ENCODE measurements at places on chromosomes 1 and 21.
A peak's percentile ranks its signal among the peaks of the same experiment; 100 is the strongest.

- H3K36me3 ChIP-seq = no peaks in the 10 kb centered on the region
- H3K27me3 ChIP-seq = no peaks in the 10 kb centered on the region
- DNase-seq = no peak
- no peak overlapping the region for H3K27ac ChIP-seq
Measured at GRCh38 chr1:245687152-245687635, 532.4 kb downstream of the KIF26B start.

DNA sequence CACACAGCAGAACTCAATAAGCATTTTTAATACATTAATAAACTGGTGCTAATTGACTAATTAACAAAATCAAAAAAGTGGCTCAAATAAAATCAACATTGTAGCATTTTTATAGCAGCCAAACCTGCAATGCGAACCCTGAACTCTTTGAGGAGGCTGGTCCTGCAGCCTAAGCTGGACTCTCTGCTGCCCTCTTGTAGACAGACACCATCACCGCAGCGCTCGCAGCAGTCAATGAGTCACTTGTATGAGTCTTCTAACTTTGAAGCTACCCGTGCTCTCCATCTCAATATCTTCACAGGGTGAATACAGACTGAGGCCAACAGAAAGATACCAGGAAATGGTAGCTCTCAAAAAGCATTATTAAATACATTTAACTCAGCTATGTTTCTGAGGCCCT lies 9.7 kb upstream of the KRTAP7-1 start:
- DNase-seq = no peak
- no peak overlapping the region for H3K4me3 ChIP-seq
- no peaks in the 10 kb centered on the region for H3K27me3 ChIP-seq
- no peaks in the 10 kb centered on the region for H3K36me3 ChIP-seq
- no peaks in the 10 kb centered on the region for H3K4me1 ChIP-seq

DNA sequence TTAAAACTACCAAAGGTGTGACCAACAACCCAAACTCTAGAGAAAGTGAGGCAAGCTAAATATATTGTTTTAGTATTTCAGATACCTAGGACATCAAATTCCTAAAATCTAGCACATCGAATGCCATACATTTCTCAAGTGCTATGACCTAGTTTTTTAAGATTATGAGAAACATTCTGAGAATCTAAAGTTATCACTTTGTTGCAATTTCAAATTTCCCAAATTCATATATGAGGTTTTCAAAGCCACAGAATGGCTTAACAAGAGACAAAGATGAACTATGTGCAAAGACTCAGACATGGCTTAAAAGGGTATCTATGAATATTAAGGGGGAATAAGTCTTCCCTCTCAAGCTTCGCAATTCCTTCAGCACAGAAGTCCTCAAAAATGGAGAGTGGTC lies 6.8 kb downstream of the SCYL3 start:
- no peaks in the 10 kb centered on the region for H3K36me3 ChIP-seq
- no peak overlapping the region for H3K27ac ChIP-seq
- peaks cover 20% of the 10 kb centered on the region for H3K4me1 ChIP-seq
- no peaks in the 10 kb centered on the region for H3K27me3 ChIP-seq
- no peak overlapping the region for H3K4me3 ChIP-seq

- H3K4me1 ChIP-seq = no peaks in the 10 kb centered on the region
- H3K36me3 ChIP-seq = no peaks in the 10 kb centered on the region
- no peak for DNase-seq
- no peaks in the 10 kb centered on the region for H3K27me3 ChIP-seq
- no peak overlapping the region for H3K4me3 ChIP-seq
- no peak overlapping the region for H3K27ac ChIP-seq
Measured at GRCh38 chr1:72184099-72184701, 98.1 kb downstream of the NEGR1 start.

DNA sequence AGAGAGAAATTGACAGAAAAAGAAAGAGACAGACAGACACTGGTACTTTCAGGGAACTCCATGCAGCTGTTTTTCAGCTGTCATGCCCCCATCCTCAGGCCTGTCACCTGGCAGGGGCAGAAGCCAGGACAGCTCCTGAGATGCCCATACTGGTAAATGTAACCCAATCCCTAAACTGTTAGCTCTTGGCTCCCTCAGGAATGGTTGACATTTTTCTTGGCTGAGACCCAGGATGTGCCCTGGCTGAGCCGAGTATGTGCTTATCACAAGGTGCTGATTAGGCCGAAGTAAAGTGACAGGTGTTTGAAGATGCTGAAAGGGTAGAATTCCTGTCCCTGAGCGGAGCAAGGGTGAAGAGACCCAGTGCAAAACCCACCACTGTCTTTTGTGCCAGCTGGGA lies 50.7 kb downstream of the PGM1 start:
- H3K27me3 ChIP-seq = no peaks in the 10 kb centered on the region
- no peak for DNase-seq
- H3K27ac ChIP-seq = peak overlapping the region; percentile 34
- H3K4me1 ChIP-seq = no peaks in the 10 kb centered on the region
- no peak overlapping the region for H3K4me3 ChIP-seq

GRCh38 chr21:25834381-25834780 lies 99.6 kb downstream of the GABPA start:
- DNase-seq = no peak
- no peaks in the 10 kb centered on the region for H3K36me3 ChIP-seq
- H3K4me3 ChIP-seq = no peak overlapping the region
- H3K4me1 ChIP-seq = no peaks in the 10 kb centered on the region
- no peaks in the 10 kb centered on the region for H3K27me3 ChIP-seq
- H3K27ac ChIP-seq = no peak overlapping the region

GRCh38 chr21:33293136-33293535 lies 27.0 kb downstream of the IL10RB start:
- H3K27me3 ChIP-seq = no peaks in the 10 kb centered on the region
- no peak for DNase-seq
- H3K36me3 ChIP-seq = no peaks in the 10 kb centered on the region

DNA sequence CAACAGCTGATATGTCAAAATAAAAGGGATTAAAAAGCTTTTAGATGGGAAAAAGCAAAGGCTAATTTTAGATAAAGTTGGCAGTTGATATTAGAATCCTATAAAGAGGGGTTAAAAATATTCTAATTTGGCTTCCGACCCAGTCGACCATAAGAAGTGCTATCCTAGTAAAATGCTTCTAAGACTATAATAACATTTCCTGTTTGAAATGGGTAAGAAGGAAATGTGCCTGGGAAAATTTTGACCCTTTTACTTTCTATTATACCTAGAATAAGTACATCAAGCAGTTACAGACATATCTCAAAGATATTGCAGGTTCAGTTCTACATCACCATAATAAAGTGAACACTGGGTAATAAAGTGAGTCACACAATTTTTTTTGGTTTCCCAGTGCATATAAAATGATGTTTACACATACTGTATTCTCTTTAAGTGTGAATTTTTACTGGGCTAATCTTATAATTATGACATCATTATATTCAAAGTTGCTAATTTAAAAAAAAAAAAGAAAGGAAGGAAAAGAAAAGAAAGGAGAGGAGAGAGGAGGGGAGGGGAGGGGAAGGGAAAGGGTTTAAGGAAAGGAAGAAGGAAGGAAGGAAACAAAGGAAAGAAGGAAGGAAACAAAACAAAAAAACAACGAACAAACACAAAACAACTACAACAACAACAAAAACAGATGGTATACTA lies 308.2 kb upstream of the NR5A2 start:
- H3K4me1 ChIP-seq = no peaks in the 10 kb centered on the region
- H3K27ac ChIP-seq = no peak overlapping the region
- H3K36me3 ChIP-seq = no peaks in the 10 kb centered on the region

DNA sequence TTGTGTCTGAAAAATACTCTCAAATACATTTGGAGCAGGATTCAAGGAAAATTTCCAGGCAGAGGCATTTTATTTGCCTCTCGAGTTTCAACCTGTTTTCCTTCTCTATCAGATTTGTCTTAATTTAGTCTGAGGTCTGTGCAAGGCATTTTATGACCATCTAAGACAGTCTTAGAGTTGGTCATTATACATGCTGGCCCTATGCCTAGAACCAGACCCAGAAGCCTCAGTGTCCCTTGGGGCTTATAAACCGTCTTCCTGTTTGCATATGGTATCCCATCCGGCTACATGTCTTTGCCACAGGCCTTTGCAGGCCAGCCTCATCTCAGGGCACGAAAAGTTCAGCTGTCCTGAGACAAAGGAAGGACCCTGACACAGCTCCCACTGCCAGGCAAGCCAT lies 346.1 kb downstream of the SIPA1L2 start:
- H3K4me3 ChIP-seq = no peak overlapping the region
- no peaks in the 10 kb centered on the region for H3K36me3 ChIP-seq
- DNase-seq = no peak
- H3K27me3 ChIP-seq = no peaks in the 10 kb centered on the region
- H3K4me1 ChIP-seq = no peaks in the 10 kb centered on the region

GRCh38 chr1:196774603-196775002 lies at the start of gene CFHR3:
CFHR3 (plus strand) TSS chr1:196774840; CDS start chr1:196774887, 47 bp downstream.
- DNase-seq = no peak
- H3K36me3 ChIP-seq = no peaks in the 10 kb centered on the region
- no peaks in the 10 kb centered on the region for H3K27me3 ChIP-seq
- H3K27ac ChIP-seq = no peak within 1 kb of the TSS
- no peak within 1 kb of the TSS for H3K4me3 ChIP-seq
- H3K4me1 ChIP-seq = no peaks in the 10 kb centered on the region

DNA sequence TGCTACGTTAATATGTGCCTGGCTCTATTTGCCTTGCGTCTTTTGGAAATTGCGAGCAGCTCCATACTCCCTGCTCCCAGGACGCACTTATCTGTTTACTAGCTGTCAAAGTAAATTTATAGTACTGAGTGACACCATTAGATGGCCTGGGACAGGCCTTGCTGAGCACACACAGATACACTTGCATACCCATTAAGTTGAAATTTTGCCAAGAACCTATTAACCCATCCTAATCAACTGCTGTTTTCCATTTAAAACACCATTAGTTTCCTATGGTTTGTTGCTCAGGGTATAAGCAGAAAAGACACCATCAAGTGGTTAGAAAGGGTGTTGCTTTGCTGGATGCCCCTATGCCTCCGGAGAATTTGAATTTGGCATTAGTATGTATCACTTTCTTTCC lies 187.3 kb downstream of the SLC44A5 start:
- H3K36me3 ChIP-seq = no peaks in the 10 kb centered on the region
- no peaks in the 10 kb centered on the region for H3K4me1 ChIP-seq
- no peak overlapping the region for H3K4me3 ChIP-seq

- H3K27ac ChIP-seq = no peak overlapping the region
- H3K4me1 ChIP-seq = peaks cover 15% of the 10 kb centered on the region
- DNase-seq = no peak
Measured at GRCh38 chr1:230141021-230141648, 74.1 kb downstream of the GALNT2 start.

DNA sequence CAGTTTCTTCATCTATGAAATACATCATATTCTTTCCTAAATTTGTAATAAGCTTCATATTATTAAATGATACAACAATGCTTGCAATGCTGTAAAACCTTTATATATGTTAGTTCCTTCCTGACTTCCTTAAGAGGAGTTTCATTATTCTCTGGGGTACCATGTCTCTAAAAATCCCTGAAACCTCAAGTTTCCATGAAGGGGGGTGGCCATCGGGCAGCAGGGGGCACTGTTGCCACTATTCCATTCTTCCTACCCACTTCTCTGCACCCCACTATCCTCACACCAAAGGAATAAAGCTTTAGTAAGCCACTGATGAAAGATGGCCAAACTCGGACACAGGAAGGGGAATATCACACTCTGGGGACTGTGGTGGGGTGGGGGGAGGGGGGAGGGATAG lies 9.0 kb upstream of the DMRTB1 start:
- no peaks in the 10 kb centered on the region for H3K4me1 ChIP-seq
- no peak overlapping the region for H3K4me3 ChIP-seq
- no peak overlapping the region for H3K27ac ChIP-seq
- DNase-seq = no peak

- H3K4me1 ChIP-seq = no peaks in the 10 kb centered on the region
- no peak for DNase-seq
- H3K4me3 ChIP-seq = no peak overlapping the region
- H3K27ac ChIP-seq = no peak overlapping the region
- H3K36me3 ChIP-seq = no peaks in the 10 kb centered on the region
- H3K27me3 ChIP-seq = no peaks in the 10 kb centered on the region
Measured at GRCh38 chr1:185645162-185645640, 89.0 kb upstream of the HMCN1 start.

GRCh38 chr1:47788761-47789160 lies 208.4 kb downstream of the TRABD2B start:
- H3K4me3 ChIP-seq = no peak overlapping the region
- no peaks in the 10 kb centered on the region for H3K27me3 ChIP-seq
- no peaks in the 10 kb centered on the region for H3K36me3 ChIP-seq
- no peak overlapping the region for H3K27ac ChIP-seq

- H3K27me3 ChIP-seq = no peaks in the 10 kb centered on the region
- H3K36me3 ChIP-seq = no peaks in the 10 kb centered on the region
- DNase-seq = no peak
- no peak overlapping the region for H3K4me3 ChIP-seq
- no peaks in the 10 kb centered on the region for H3K4me1 ChIP-seq
Measured at GRCh38 chr21:46159390-46159789, 4.0 kb upstream of the FTCD start.

GRCh38 chr21:41407541-41408460 lies 18.2 kb upstream of the MX1 start:
- H3K27ac ChIP-seq = no peak overlapping the region
- no peaks in the 10 kb centered on the region for H3K36me3 ChIP-seq
- DNase-seq = no peak
- H3K27me3 ChIP-seq = no peaks in the 10 kb centered on the region

- no peaks in the 10 kb centered on the region for H3K4me1 ChIP-seq
- H3K4me3 ChIP-seq = no peak overlapping the region
- no peak overlapping the region for H3K27ac ChIP-seq
- no peak for DNase-seq
Measured at GRCh38 chr21:32888971-32889370, 117.4 kb upstream of the PAXBP1 start.

GRCh38 chr1:8913457-8913856 lies 32.2 kb upstream of the CA6 start:
- no peaks in the 10 kb centered on the region for H3K27me3 ChIP-seq
- H3K36me3 ChIP-seq = no peaks in the 10 kb centered on the region
- no peaks in the 10 kb centered on the region for H3K4me1 ChIP-seq

GRCh38 chr1:10794724-10795275 lies 1.6 kb downstream of the CASZ1 start:
- no peak for DNase-seq
- H3K27me3 ChIP-seq = peaks cover 13% of the 10 kb centered on the region
- H3K27ac ChIP-seq = peak overlapping the region; percentile 88
- no peaks in the 10 kb centered on the region for H3K36me3 ChIP-seq
- peak overlapping the region; percentile 76 for H3K4me3 ChIP-seq
- no peaks in the 10 kb centered on the region for H3K4me1 ChIP-seq

DNA sequence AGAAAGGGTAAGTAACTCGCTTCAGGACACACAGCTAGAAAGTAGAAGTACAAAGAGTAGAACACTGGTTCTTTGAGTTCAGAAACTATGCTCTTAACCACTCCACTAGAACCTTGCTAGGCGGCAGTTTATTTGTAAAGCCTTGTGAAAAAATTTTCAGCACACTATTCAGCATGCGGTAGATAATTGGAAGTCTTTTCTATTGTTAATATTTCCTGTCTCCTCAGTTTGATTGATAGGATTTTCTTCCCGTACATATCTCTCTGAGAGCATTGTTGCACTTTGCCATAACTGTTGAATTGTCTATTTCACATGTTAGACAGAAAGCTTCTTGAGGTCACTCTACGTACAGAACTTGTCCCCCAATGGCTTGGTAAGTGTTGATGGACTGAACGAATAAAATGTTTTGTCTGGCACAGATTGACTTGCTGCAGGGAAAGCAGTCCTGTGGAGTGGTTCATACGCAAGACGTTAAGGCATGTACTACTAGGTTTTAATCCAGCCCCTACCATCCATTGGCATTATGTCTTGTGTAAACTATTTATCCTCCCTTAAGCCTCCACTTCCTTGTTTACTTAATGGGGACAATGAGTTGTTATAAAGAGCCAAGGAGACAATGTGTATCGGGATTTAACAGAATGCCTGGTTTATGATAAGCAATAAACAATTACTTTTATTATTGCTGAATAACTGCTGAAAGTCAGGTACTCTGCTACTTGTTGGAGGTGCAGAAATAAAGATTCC lies 35.8 kb downstream of the C1orf21 start:
- H3K27me3 ChIP-seq = no peaks in the 10 kb centered on the region
- peaks cover 5% of the 10 kb centered on the region for H3K4me1 ChIP-seq
- no peaks in the 10 kb centered on the region for H3K36me3 ChIP-seq

Data from breast epithelium (tissue), 4 donors.